GM12891 (cell line): ENCODE measurements at places on chromosomes 5 and 9.

DNA sequence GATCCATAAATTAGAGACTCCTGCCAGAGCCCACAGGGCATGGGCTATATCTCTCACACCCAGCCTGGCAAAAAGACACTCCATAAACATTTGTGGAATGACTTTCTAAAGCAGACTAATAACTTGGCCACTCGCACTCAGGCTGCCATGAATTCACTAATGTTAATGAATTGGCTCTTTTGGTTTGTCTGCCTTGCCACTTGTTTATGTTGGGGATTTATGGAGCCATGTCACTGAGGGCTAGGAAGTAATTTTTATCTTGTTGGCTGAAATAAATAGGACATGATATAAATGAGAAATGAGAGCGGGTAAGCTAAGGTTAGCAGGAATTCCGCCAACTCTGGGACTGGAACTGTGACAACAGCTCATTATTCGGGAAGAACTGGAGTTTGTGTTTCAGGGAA, 55.2 kb downstream of the DROSHA start:
- no peak for DNase-seq

DNA sequence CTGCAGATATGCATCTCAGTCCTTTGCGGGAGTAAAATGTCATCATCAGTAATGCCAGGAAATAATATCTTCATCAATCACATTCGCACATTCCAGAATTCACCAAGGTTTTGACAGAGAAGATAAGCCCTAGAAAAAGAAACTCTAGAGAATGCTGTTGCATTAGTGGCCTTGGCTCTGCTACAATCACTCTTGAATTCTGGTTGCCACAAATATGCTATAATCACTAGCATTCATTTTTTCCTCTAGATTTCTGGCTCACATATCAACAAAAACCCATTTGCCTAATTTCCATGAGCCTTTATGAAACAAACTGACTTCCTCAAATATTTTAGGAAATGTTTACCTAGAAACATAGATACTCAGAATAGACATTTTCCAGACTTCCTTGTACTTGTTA, 653.4 kb downstream of the ANXA1 start:
- DNase-seq: no peak

GRCh38 chr5:144467792-144468191, 297.1 kb downstream of the KCTD16 start:
- DNase-seq: no peak

DNA sequence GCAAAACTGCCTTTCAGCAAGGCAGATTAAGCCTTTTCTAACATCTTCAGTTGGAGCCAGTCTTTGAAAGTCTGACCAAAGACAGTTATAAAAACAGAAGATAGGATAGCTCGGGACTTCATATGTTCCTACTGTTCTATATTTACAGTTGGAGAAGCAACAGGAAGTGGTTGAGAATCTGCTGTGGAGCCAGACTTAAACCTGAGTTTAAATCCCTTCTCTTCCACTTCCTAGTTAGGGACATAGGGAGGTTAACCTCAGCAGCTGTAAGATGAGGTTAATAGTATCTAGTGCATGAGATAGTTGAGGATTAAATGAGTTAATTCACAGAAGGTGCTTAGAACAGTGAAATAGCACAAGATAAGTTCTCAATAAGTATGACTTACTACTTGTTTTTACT, 84.5 kb upstream of the FREM1 start:
- DNase-seq: no peak

- DNase-seq: no peak
Observed at GRCh38 chr9:81335879-81336421, 353.4 kb downstream of the TLE1 start.

DNA sequence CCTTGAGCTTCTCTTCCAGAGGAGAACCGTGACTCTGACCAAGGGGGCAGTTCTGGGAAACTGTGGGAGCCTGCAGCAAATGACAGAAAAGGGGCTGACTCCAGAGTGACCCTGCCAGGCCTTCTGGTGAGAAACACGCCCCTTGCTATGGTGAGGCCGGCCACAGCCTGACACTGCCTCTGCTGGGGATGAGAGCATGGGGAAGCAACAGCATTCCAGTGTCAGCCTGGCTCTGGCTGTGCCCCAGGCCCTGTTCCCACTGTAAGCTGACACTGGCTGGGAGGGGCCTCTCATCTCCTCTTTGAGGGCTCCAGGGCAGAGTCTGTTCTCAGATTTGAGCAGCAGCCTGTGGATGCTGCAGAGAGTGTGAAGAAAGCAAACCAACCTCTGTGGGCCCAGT, 180.0 kb upstream of the IL12B start:
- no peak for DNase-seq

DNA sequence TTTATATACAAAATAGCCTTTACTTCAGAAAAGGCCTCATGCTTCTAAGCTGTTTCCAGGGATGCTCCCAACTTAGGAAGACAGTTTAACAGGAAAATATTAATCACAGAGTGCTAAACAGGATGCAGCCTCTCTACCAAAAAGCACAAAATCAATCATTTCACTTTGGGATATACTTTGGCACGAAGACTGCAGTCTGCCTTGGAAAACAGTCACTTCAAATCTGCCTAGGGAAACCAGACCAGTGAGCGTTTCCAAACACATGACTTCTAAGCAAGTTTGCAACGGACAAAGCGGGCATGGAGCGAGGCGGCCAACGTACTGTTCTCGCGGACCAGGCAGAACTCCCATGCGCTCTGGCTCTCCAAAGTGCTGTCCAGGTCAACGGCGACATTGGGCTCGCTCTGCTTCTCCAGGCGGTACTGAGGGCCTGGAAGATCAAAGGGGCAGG, 201.0 kb downstream of the MAPKAP1 start:
- no peak for DNase-seq

DNA sequence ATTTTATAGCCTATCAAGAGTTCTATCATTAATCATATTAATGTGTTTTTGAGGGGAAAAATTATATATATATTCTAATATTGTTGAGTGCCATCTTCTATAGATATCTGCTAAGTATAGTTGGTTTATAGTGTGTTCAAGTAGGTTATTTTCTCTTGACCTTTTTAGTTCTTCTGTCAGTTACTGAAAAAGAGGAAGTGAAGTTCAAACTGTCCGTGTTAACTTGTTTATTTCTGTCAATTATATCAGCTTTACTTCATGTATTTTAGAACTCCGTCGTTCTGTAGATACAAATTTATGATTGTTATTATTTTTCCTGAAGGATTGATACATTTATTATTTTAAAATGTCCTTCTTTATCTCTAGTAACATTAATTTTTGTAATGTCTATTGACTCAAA, 1209.1 kb downstream of the CDH12 start:
- no peak for DNase-seq

DNA sequence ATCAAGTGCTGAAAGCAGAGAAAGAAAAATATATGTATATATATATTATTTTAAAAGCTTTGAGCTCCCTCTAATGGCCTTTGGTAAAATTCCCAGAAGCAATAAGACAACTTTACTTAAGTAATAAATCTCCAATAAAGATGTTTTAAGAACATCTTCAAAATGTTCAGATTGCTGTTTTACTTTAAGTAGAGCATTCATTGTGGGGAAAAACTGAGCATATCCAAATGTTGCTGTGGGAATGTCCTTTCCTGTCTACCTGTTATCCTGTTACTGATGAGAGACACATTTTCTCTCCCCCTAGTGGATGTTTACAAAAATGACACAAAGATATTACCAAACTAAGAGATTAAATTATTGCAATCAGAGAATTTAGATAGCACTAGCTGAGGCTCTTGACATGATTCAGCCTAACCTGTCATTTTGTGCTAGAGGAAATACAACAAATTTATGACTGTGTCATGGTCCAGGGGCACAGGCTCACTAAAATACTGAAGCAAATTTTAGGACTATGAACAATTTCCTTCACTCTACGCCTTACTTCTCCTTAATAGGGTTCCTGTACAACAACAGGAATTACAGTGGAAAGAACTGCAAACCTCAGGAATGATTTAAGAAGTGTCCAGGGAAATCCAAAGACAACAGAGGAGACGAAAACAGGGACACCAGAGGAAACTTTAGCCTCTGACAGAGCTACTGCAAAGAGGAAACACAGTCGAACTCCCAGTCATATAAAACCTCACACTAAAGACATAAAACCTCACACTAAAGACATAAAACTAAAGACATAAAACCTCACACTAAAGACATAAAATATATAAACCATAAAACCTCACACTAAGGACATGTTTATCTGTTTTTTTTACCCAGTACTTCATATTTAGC, 24.3 kb upstream of the PRRC1 start:
- DNase-seq: no peak

DNA sequence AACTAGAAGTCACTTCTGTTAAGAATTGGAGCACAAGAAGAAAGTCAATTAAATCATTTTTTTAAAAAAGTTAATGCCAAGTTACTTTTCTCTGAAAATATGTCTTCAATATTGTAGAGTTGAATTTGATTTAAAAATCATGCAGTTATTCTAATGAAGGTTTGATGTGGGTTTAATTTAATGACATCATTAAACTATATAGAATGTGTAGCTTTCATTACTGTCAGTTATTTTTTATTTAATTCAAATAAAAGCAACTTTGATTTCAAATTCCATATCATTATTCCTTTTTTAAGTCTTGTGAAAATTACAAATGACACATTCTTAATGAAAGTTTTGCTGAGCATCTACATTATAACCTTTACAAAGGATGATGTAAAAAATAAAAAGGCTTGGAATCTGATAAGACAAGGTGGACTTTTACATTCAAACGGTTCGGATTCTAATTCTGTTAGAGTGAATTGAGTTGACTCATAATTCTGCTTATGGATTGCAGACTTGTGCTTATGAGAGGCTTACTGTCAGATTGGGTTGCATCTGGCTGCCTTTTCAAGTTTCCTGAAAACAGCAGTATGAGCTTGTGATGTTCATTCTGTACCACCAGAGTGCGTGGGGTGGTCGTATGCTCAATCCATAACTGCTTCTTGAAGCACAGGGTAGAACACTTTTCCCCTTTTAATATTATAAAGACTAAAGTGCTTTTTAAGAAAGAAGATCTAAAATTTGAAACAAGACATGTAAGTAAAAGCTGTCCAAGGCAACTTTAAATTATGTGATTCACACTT, 253.0 kb upstream of the ARRDC3 start:
- no peak for DNase-seq

DNA sequence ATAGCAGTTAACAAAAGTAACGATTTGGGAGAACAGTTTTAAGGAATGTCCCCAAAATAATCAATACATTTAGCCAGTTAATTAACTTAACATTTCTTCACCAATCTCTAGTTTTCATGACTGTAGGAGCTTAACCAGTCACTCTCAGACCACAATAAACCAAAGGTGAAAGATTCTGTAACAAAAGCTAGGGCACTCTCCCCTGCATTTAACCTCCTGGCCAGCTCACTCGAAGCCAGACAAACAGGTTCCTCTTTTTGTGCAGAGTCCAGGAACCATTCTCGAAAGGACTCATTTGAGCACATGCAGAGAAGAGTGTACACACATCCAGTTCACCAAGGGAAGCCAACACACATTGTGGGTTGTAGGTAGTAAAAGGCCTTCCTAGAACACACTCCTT, 6.5 kb downstream of the IL7R start:
- no peak for DNase-seq

GRCh38 chr9:135163023-135163780, 75.7 kb downstream of the OLFM1 start:
- no peak for DNase-seq

- DNase-seq: no peak
Observed at GRCh38 chr9:135039916-135040645, 47.4 kb upstream of the OLFM1 start.
